ENCODE measurements at places on chromosomes 2 and 18.

DNA sequence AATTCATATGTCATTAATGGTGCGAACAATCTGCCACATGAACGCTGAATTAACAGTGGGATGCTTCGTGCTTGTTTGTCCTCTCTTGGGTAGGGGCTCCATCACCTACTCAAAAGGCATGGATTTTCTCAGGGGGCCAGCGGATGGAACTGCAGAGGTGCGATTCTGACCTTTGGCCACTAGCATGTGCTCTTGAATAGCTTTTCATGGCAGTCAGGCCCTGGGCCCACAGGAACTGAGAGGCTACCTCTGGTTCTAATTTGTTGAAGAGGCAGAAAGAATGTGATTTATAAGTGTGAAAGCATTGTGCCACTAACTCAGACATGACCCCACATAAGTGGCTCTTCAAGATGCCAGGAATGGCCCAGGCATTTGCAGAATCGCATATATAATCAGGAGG is 283.2 kb downstream of the INSIG2 start:
- DNase-seq: peak; percentile 61

- no peak for DNase-seq
Measured at GRCh38 chr2:10303181-10303693, 533 bp downstream of the HPCAL1 start.

GRCh38 chr2:160507464-160507863 is 13.9 kb upstream of the RBMS1 start:
- no peak for DNase-seq

DNA sequence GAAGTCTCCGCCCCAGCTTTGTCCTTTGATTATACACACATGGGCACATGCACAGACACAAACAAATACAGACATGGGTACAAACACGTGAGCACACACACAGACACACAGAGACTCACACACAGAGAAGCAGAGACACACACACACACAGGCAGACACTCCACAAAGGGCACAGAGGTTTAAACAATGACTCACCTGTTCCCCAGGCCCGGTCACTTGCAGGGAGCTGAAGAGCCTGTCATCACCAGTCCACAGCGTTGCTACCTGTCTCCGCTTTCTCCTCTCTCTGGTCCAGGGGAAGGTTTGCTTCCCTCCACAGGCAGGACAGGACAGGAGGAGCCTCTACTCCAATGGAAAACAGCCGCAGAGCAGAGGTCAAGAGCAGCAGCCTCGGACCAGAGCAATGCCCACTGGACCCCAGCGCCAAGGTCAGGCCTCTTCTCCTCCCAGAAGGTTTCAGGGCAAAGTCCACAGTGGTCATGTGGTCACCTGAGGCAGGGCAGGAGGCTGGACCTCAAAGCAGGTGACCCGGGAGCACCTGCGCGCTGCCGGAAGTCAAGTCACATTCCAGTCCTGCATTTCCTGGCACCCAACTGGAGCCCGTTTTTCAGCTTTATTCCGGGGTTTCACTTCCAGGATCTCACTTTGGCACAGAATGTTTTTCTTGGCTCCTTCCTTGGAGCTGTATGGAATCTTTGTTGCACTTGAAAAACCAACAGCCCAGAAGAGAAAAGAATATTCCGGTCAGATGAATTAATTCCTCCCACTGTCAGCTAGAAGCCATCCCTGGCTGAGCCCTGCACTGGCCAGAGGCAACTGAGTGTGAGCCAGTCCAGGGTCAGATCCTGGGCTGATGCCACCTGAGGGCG is at the start of gene RAB17:
Gene RAB17 (minus strand): TSS at position 463 of the 869 bp plus-strand sequence. CDS start 4,580 bp downstream, outside the sequence.
- no peak for DNase-seq

- peak; percentile 20 for DNase-seq
Measured at GRCh38 chr2:232444409-232445148, 11.4 kb upstream of the ALPI start.

GRCh38 chr2:6865346-6866274 is at the start of gene CMPK2:
TSS of gene CMPK2 (minus strand) at chr2:6865907. CDS start at chr2:6865696, 211 bp downstream.
- DNase-seq: peak; percentile 63

DNA sequence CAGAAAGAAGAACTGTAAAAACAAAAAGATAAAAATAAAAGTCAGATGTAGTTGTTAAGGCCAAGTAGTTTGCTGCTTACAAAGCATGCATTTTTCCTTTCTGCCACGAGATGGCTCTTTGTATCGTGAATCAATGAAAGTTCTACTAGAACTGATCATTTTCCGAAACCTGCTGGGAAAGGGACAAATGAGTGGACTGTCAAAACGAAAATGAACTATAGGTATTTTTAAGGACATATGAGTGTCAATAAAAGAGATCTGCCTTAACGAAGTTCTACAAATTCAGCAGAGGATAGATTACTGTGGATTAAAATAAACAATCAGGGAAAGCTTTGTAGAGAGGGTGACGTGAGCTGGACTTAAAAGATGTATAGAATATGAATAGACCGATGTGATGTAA is 15.0 kb upstream of the ELOA2 start:
- DNase-seq: peak; percentile 46

- DNase-seq: no peak
Measured at GRCh38 chr2:153136216-153136615, 342.3 kb downstream of the RPRM start.

DNA sequence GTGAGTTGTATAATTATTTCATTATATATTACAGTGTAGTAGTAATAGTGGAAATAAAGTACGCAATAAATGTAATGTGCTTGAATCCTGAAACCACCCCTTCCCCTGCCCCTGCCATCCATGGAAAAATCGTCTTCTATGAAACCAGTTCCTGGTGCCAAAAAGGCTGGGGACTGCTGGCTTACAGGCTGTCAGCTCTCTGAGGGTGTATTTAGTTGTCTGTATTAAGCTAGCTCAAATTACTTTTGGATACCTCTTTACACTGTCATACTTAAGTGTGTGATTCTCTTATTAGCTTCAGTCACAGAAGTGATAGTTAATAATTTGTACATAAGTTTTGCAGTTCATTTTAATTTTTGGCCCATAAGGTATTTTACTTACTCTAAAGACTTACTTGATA is 29.6 kb downstream of the LCLAT1 start:
- DNase-seq: no peak

GRCh38 chr2:236936446-236936940 is 149.2 kb upstream of the COPS8 start:
- DNase-seq: no peak

- DNase-seq: no peak
Measured at GRCh38 chr2:239770246-239770639, 254.9 kb downstream of the NDUFA10 start.

DNA sequence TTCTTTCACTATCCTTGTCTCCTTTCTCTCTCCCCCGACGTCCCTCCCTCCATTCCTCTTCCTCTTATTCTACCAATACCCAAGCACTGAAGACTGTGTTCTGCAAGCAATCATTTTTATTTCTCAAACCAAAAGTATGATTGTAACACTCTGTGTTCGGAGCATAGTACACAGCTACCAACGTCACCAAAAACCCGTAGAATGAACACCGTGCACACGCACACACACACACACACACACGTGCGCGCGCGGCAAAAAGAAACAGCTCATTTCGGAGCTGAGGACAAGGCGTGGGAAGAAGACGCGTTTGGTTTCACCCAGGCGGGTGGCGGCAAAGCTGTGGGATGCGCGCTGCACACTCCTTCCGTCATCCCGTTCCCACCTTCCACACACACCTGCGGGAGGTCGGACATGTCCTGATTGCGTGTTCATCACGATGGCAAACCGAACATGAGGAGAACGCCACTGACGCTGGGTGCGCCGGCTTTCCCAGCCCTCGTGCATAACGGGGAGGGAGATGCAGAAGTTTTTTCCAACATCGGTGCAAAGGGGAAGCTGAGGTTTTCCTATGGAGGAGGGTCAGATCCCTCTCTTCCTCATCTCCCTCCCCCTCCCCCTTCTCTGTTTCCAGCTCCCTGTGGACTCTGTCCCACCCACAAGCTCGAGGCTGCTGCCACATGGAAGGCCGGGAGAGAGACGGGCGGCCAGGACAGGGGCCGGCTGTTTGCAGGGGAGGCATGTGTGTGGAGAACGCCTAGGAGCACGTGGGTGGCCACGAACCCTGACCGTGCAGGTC is 20.4 kb downstream of the MBP start:
- peak; percentile 47 for DNase-seq

DNA sequence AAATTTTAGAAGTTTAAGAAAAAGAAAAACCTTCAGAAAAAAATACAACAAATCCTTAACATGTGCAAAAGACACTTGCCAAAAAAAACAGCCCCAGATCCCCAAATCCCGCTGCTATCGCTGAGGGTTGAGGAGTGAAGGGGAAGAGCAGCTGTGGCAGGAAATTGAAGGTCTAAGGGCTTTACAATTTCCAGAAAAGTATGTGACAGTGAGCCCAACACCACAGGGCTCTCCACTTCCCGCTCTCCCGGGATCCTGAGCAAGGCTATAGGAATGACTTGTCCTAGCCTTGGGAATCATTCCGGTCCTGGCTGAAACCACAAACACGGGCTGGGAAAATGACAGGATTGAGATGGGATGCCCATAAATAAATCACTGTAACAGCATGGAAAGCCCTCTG is 191.4 kb downstream of the TMEM163 start:
- DNase-seq: no peak

- DNase-seq: no peak
Measured at GRCh38 chr18:12036201-12036751, 55.0 kb downstream of the IMPA2 start.

GRCh38 chr2:226888378-226888965 is 52.6 kb downstream of the RHBDD1 start:
- no peak for DNase-seq

GRCh38 chr2:3180082-3180908 is 197.3 kb downstream of the EIPR1 start:
- no peak for DNase-seq

- DNase-seq: no peak
Measured at GRCh38 chr2:26475037-26475436, 2.9 kb downstream of the OTOF start.

DNA sequence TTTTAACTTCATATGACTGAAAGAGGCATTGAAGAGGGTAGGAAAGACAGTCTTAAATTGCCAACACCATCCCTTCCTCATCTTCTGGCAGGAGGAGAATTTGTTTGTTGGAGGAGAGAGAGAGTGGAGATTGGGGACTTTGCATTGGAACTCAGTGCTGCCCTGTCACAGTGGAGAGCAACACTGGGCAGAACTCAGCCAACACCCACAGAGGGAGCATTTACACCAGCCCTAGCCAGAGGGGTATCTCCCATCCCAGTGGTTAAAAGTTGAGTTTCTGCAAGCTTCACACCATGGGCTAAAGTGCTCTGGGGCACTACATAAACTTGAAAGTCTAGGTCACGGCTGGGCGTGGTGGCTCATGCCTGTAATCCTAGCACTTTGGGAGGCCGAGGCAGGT is 174.1 kb downstream of the ANKRD30B start:
- no peak for DNase-seq

DNA sequence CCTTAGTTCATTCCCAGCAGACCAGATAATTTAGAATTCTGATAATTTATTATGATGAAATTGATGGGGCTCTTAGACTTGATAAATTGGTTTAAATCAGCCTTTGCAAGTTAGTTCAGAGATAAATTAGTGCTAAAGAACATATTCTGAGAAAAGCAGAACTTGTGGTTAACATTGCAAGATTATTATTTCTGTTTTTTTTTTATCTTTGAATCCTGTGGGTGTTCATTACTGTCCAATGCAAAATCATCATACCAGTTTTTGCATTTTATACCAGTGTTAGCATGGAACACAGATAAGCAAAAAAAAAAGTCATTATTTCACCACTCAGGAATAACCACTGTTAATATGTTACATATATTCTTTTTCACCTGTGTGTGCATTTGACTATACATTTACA is 9.1 kb downstream of the SEPTIN2 start:
- DNase-seq: peak; percentile 17

GRCh38 chr18:6962571-6963451 is 154.8 kb downstream of the LAMA1 start:
- no peak for DNase-seq

GRCh38 chr18:24189007-24189528 is 50.2 kb downstream of the CABYR start:
- no peak for DNase-seq

DNA sequence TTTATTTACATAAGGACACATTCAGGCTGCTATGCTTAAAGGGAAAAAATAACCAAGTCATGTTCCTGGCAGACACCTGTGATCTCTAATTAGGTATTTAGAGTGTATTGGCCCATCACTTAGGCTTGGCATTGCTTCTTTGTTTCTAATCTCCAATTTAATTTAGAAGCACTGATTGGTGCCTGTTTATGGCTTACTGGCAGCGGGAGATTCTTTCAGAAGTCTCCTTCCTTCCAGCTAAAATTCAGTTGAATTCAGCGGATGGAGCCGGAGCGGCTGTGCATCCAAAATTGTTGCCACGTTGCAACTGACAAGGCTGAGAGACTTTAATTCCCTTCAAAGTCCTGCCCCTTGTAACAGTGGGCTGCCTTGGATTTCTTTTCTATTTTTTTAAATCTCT is 66.5 kb downstream of the VWA3B start:
- DNase-seq: no peak

DNA sequence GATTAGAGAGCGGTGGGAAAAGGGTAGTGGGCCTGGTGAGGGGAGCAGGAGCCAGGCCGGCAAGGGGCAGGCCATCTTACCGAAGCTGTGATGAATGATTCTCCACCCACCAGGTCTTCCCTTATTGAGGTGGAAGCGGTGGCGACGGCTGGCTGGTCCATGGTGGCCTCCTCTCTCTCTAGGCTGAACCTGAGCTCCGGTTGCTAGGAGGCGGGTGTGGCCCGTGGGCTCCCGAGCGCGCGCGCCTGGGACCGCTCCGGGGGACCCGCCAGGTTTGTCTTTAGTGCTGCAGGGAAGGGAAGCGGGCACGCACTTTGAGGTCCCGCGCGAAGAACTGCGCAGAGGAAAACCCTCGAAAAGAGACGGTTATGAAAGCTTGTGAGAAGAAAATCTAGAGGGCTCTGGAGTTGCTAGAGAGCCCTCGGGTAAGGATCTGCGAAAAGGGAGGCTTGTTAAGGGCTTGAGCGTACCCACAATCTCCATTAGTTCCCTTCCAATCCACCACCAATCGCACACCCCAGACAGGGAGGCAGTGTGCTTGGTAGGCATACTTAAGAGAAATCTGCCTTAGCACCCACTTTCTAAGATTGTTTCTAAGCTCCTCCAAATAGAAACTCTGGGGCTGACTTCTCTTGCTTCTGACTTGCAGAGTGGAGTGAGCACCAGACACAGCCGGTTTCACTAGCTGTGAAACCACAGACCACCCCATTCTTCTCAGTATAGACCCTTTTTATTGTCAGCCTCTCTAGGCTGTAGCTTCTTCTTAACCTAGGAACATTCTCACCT is at the start of gene STPG4:
Gene STPG4 (minus strand): TSS at position 218 of the 786 bp plus-strand sequence. CDS start 57 bp downstream, at position 161.
- no peak for DNase-seq

- no peak for DNase-seq
Measured at GRCh38 chr18:63004466-63005089, 289.2 kb downstream of the PHLPP1 start.

- DNase-seq: no peak
Measured at GRCh38 chr2:222176890-222177289, 121.9 kb downstream of the PAX3 start.
